Osteocyte (in vitro differentiated cells): ENCODE measurements at places on chromosomes 13 and 19. TPM values are rescaled to one million over a fixed set of nuclear protein-coding genes. Genes with fewer than 3 reads are reported as not detected.

DNA sequence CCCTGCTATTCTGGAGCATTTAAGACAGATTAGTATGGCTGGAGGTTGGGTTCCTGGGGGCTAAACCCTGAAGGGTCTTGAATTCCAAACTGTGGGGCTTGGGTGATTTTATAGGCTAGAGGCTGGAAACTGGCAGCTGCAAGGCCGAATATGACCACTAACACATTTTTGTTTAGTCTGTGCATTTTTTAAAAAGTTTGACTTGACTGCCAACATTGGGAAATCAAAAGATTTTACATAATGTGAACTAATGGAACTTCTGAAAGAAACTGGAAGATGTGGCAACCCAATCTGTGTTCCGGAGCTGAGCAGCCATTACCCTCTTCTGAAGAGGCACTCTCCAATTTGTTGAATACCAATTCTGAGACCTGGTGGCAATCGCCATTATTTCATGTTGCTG is 5.1 kb downstream of the ZNF784 start:
- H3K27ac ChIP-seq, result no peak overlapping the region
- H3K27me3 ChIP-seq, result no peaks in the 10 kb centered on the region
- DNase-seq, result no peak
- H3K36me3 ChIP-seq, result peaks cover 10% of the 10 kb centered on the region
- H3K4me3 ChIP-seq, result no peak overlapping the region

EFNB2 gene
- 49.2 and 50.0 TPM in 2 replicates for total RNA-seq

BEST2 gene
- not detected in 2 replicates for total RNA-seq

DNA sequence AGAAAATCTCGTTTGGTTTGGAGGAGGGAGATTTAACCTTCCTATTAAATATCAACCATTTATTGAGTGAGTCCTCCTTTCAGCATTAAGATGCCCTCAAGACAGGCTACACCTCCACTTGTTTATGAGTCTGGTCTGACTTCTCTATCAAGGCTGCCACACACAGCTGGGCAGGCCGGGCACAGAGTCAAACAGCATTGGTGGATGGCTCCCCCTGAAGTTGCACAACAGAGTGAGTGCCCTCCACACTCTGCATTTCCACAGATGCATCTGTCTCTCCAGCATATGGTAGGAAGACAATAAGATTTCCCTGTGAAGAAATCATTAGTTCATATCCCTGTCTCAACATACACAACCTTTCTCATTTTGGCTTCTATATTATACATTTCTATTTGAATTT is 31.4 kb downstream of the PHF11 start:
- H3K36me3 ChIP-seq, result peaks cover 37% of the 10 kb centered on the region
- no peaks in the 10 kb centered on the region for H3K27me3 ChIP-seq
- no peak for DNase-seq

ACP7 gene
- total RNA-seq, result not detected in 2 replicates

CBY2 gene
- not detected in 2 replicates for total RNA-seq
